Right renal pelvis (tissue), 4 donors: ENCODE measurements at places on chromosomes 16 and 17.

- no peak for DNase-seq
Observed at GRCh38 chr16:65667011-65667578, 545.2 kb upstream of the CDH11 start.

GRCh38 chr16:81804134-81804610 lies 25.1 kb downstream of the PLCG2 start:
- DNase-seq, result no peak

DNA sequence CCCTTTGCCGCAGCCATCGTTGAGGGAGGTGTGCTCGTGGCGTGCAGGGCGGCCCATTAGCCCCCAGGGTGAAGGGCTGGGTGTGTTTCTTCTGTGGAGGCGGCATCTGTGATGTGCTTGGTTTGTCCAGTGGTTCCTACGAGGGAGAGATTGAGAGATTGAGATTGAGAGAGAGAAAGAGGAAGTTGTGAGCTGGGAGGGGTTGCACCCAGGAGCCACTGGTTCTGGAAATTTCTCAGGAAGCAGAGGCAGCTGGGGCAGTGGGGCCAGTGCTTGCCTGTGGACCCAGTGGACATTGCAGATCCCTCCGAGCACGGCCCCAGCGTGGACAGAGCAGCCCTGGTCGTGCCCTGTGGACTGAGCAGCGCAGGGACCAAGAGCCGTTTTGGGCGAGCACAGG lies 72.0 kb upstream of the ZNF750 start:
- DNase-seq, result no peak

DNA sequence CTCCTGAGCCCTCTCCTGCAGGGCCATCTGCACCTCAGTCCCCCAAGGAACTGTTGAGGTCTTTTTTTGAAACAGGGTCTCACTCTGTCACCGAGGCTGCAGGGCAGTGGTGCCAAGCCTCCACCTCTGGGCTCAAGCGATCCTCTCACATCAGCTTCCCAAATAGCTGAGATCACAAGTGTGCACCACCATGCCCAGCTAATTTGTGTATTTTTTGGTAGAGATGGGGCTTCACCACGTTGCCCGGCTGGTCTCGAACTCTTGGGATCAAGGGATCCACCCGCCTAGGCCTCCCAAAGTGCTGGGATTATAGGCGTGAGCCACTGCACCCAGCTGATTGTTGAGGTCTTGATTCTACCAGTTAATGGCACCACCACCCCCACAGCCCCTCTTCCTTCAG lies 27.9 kb upstream of the ENDOV start:
- no peak for DNase-seq

DNA sequence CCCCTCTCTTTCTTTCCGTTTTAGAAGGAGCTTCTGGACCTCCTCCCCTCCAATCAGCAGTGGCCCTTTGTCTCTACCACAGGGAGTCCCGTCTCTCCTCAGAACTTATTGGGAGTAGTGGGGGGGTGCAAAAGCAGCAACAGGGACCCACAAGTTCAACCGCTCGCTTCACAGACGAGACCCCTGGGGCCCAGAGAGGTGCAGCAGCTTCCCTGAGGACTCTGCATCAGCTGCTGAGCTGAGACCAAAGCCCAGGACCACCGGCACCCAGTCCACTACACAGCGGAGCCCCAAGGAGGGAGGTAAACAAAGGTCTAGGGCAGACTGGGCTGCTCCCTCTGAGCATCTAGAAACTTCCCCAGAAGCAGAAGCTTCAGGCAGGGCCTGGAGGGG lies 123.9 kb downstream of the SDK2 start:
- DNase-seq, result no peak

DNA sequence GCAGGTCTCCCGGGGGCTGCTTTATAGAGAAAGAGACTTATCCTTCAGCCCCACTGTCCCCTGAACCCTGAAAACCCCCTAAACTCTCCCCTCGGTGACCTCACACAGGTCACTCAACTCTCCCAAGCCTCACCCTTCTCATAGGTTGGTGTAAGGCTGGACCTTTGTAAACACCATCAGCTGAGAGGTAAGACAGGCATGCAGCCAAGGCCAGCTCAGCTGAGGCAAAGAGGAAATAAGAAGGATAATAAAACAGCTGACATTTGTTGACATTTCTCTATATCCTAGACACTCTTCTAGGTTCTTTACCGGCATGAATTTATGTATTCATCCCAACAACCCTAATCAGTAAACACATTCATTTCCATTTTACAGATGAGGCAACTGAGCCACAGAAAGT lies 134.3 kb downstream of the CCT6B start:
- no peak for DNase-seq

DNA sequence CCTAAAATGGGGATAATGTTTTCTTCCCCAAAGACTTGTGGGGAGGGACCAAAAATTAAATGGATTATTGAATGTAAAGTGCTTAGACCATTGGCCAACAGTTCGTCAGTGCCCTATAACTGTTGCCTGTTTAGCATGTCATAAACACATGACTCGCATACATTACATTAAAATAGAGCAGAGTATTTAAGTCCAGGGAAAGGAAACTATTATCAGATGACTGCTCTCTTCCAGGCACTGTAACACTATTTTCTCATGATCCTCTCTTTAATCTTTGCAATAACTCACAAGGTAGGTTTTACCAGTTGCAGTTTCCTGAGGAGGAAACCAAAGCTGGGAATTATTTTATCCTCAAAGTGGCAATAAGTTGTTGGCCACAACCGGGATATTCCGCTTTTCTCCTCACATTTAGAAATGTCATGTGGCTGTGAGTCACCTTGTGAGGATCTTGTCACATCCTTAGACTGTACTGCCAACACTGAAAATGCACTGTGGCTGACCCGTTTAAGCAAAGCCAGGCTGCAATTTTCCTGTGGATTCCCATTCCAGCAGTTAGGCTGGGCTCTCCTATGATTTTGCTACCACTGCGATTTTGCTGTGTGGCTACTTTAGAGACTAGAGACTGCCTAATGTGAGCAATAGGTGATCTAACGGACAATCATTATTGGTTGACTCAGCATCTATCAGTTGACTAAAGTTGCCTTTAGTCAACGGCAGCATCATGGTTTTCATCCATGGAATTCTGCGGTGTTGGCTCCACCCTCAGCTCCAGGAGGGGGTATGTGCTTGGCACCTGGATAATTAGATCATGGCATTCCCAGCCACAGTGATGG lies 58.3 kb upstream of the DHX40 start:
- no peak for DNase-seq

- DNase-seq, result no peak
Observed at GRCh38 chr17:75439287-75439686, 17.1 kb upstream of the TMEM94 start.

GRCh38 chr16:54467398-54467797 lies 180.8 kb upstream of the IRX3 start:
- no peak for DNase-seq

DNA sequence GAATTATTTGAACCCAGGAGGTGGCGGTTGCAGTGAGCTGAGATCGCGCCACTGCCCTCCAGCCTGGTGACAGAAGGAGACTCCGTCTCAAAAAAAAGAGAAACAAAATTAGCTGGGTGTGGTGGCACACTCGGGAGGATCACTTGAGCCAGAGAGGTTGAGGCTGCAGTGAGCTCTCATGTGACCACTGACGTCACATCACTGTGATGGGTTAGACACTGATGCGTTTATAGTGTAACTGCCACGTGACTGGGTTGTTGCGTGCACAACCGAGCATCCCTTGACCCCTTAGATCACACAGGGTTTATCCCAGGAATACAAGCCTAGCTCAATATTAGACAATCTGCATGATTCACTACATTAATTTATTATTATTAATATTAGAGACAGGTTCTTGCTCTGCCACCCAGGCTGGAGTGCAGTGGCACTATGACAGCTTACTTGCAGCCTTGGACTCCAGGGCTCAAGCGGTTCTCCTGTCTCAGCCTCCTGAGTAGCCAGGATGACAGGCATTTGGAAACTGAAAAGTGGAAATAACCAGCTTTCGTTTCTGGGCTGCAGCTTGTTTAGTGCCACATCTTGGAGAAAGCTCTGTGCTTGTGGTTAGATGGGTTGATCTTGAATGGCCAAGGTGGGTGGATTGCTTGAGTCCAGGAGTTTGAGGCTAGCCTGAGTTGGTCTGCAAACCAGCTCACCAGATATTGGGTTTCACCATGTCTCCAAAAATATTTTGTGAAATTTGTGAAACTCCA lies 26.4 kb upstream of the ABR start:
- no peak for DNase-seq

DNA sequence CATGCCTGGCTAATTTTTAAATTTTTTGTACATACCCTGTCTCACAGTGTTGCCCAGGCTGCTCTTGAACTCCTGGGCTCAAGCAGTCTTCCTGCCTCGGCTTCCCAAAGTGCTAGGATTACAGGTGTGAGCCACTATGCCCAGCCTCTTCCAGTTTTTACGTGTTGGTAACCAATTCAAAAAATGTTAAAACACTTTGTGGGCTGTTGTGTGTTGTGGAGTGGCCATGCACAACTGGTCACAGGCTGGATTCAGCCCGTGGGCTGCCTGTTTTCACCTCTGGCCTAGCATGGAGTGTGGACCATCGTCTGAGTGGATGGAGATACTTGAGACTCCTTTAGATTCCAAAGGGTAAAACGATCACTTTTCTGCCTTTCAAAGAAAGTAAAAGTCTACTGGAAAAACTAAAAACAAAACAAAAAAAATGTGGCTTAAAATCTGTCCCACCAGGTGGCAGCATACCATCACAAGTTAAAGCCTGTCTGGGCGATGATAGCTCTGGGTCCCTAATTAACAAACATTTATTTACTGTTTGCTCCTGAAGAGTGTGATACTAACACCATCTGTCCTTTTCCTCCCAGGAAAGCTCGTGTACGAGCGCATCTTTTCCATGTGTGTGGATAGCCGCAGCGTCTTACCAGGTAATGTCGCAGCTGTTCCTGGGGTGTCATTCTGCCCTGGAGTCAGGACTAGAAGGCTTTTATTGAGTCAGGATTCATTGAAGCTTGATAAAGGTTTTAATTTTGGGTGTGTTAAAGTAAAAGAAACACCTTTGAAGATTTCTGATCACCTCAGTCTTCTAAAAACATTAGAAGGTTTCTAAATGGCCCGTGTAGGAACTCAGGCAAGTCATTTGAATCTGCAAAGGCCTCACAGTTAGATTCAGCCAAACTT lies 45.8 kb downstream of the VPS35L start:
- peak; percentile 16 for DNase-seq

- no peak for DNase-seq
Observed at GRCh38 chr17:13413001-13413400, 188.7 kb downstream of the HS3ST3A1 start.

DNA sequence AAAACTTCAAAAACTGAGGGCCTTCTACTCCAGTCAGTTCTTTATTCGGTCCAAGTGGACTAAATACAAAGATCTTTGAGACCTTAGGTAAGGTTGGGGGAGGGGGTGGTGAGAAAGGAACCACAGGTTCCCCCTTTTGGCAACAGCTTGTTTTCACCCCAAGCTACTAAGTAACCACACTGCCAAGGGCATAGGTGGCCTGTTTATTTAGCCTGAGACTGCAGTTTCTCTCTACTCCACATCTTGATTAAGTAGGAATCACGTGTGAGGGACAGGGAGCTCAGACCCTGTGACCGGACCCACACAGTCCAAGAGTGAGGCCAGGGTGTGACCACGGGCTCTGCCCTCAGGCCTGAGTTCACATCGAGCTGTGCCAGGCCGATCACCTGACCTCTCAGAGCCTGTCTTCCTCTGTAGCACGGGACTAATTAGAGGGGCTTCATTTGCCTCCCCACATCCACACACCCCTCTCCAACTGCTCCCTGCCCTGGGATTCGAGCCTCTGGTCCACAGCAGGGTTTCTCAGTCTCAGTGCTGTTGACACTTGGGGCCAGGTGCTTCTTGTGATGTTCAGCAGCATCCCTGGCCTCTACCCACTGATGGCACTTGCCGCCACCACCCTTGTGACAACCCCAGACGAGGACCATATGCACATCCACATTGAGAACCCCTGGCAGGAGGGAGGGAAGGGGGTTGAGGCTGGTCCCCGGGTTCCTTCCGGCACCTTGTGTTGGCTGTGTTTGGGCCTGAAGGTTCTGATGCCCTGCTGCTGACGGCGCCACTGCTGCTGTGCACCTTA lies 17.8 kb downstream of the ST6GALNAC2 start:
- DNase-seq, result no peak

DNA sequence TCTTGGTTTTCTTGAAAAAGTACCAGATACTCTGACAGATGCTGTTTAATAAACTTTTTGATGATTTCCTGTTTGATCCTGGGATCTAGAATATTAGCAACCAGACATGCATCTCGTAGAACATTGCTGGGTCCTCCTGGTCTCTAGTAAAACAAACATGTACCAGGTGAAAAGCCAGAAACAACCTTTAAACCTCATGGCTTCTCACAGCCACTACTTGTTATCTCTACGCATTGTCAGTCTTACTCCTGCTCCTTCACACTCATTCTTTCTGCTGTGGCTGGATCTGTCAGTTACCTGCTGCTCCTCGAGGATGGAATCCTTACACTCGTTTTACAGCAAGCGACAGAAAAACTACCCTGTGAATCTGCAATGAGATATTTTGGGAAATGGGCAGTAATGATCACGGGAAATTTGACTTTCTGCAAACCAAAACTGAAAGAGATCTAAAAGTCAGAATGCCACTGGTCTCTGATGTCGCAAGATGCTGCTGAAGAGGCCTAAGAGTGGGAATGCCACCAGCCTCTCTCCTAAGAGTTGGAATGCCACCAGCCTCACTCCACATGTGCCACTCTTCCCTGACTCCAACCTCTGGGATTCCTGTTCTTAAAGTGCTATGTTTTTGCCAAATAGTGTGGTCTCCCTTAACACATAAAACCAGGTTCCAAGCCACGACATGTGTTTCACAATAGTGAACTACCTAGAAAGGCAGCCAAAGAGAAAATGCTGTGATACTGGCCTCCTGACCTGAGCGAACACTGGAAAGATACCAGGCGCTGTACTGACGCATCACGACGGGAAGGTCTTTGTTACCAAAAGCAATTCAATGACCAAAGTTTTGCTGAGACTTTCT lies 86.3 kb downstream of the VPS53 start:
- no peak for DNase-seq

GRCh38 chr17:34458266-34458665 lies 95.2 kb upstream of the CCL1 start:
- no peak for DNase-seq

DNA sequence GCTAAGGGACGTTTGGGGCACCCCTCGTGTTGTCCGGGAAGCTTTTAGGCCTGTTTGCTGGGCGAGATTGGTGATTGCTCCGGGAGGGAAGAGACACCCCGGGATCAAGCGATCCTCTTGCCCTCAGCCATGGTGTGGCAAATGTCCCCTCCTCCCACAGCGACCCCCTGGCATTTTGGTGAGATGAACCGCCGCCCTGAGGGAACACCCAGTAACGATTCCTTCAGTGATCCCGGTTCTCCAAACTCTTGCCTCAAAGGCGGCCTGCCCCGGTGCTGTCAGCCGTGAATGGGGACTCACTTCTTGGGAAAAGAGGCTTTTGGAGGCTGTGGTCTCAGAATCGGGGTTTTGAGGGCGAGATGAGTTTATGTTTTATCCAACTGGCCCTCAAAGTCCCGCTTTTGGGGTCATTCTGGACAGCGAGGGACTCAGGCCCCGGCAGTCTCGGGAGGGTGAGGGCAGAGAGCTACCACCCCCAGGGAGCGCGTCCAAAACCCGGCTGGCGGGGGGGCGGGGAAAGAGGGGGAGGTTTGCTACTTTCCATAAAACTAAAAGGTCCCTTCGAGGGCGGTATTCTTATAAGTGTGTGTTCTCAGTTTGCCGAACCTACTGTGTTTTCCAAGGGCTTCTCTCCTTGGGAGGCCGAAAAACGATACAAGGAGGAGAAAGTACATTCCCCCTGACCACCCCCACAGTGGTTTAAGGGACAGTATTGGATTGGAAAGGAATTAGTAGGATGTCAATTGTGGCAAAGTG lies 232.7 kb downstream of the MRTFB start:
- DNase-seq, result no peak
